ENCODE measurements at places on chromosomes 1 and 21.
A peak's percentile ranks its signal among the peaks of the same experiment; 100 is the strongest.

DNA sequence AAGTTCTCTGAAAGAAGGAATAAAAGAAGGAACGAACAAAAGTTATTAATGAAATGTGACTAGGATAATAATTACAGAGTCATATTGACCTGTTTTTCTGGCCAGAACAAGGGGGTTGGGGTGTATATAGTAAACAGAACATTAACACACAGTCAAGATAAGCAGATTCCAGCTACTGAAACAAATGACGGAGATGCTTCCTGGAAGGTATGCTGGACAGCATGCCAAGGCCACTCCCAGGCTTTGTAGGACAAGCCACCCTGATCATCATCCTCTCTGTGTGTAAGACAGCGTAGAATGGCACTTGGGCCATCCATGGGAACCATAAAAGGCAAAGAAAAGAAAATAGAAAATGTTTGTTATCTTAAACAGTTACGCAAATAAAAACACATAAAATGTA, 120.7 kb downstream of the TGFBR3 start:
- no peak for DNase-seq

DNA sequence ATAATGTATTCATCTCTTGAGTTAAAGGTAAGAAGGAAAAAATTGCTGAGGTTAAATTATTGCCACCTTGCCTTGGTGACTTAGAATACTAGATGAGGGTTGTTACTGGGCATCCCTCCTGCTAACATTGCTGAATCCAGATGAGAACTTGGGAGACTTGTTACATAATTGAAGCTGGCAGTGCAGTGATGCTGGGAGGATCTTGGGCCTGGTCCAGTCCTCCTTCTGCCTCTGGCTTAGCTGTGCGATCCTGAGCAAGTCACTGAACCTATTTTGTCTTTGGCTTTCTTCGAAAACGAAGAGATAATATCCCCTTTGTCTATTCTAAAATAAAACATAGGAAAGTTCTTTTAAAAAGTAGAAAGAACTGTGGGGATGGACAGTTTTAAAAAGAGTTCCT, 244.9 kb upstream of the NRIP1 start:
- DNase-seq = no peak

DNA sequence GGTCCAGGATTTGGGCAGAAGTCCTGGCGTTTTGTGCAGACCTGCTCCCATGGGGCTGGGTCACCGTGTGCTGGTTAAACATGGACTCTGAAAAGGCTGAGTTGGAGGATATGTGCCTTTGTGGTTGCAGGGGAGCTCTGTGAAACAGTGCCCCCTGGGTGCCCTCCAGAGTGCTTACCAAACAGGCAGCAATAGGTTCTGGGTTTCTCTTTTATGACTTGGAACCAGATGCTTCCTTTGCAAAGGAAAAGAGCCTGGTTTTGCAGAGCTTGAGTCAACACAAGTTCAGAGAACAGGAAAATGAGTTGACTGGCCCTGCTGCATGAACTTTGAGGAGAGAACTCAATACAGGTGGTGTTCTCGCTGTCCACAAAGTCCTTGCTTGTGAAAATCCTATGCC, 288.9 kb downstream of the TM2D1 start:
- no peak for DNase-seq

DNA sequence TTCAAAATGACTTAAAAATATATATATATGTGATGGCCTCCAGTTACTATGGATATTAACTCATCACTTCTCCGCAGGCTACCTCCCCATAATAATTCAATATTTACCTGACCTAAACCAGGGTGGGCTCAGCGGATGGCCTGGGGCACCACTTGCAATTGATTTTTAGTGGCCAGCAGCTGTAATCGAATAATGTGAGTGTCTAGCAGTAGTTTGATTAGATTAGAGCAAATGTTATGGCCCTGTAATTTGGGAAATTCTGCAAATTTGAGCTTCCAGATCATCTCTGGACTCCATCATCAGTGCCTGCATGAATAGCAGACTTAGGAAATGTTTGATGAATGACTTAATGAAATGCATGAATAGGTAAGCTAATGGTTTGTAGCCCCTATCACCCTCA, 14.7 kb downstream of the SUSD4 start:
- no peak for DNase-seq

- DNase-seq = peak; percentile 83
Observed at GRCh38 chr1:154344977-154345837, 19.9 kb downstream of the ATP8B2 start.
